ENCODE measurements at places on chromosomes 7 and 10.

GRCh38 chr7:99499371-99499720, 735 bp downstream of the ZNF394 start:
- peak; percentile 51 for DNase-seq

DNA sequence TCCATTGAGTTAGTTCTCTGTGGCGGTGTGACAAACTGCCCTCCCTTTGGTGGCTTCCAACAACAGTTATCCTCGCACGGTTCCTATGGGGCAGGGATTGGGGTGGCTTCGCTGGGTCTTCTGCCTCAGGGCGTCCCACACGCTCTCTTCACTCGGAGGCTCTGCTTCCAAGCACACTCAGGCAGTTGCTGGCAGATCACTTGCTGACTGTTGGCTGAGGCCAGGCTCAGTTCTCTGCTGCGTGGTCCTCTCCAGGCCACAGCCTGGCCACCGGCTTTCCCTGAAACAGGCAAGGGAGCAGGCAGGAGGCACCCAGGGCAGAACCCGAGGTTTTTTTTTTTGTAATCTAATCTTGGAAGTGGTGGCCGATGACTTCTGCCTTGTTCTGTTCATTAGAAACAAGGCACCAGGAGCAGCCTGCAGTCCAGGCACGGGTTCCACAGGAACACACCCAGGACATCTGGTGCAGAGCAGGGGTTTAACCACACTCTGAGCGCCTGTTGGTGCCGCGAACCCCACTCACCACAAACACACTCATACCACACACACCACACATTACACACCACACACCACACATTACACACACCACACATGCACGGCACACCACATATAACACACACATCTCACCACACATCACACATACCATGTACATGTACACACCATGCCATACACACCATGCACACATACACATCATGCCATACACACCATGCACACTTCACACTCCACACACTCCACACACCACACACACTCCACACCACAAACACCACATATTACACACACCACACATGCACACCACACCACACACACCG, 112.2 kb downstream of the PTPN20 start:
- no peak for DNase-seq

DNA sequence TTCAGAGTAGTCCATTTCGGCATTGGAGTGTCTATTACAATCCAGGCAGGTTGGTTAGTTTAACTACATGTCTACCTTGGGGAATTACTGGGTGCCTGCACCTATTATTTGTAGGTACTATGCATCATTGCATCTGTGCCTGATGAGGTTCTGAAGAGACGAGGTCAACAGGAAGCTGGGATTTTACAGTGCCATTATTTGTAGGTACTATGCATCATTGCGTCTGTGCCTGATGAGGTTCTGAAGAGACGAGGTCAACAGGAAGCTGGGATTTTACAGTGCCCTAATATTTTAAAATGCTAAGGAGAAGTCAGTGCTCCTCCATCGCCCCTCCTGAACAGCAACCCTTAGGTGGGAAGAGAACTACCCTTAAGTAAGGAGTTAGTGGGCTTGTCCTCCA, 41.7 kb downstream of the NPY start:
- DNase-seq = no peak

DNA sequence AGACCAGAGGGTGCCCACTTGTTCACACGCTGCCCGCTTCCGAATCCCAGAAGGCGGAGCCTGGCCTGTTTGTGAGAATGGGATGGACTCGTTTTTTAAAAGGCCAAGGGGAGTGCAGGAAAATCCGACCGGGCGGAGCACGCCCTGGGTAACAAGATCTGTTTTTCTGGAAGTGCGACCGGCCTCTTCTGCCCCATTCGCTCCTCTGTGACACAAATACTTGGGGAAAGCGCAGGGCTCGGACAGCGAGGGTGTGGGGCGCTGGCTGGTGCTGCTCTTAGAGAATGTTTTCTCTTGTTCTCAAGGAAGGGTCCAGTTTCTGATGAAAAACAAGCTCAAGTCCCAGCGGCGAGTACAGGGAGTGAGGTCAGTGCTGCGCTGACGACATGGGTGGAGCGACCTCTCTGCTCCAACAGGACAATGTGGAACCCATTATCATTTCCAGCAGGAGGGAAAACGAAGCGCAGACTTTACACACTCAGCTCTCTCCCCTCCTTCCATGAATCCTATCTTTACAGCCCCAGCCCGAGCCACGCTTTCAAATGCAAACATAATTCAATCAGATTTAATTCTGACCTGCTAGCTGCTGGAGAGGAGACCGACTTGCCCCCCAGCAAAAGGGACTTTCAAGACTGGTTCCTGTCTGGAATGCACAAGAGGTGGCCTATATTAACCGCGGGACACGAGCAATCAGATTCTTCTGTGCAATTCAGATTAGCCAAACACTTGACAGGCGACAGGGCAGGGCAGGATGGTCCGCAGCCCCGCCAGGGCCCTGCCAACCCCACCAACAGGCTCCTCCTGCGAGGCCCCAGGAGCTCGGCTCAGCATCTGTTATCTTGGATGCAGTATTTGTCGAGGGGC, 1.1 kb downstream of the RADIL start:
- DNase-seq = no peak

Measured in CD4-positive, alpha-beta T cell treated with Interleukin-4 for 4 hours (primary cell).